ENCODE measurements at places on chromosomes 3 and 15.
A peak's percentile ranks its signal among the peaks of the same experiment; 100 is the strongest.

GRCh38 chr15:66211670-66212562 lies 41.6 kb downstream of the MEGF11 start:
- no peak for DNase-seq

GRCh38 chr3:100020876-100021644 lies 93.2 kb downstream of the FILIP1L start:
- no peak for DNase-seq

DNA sequence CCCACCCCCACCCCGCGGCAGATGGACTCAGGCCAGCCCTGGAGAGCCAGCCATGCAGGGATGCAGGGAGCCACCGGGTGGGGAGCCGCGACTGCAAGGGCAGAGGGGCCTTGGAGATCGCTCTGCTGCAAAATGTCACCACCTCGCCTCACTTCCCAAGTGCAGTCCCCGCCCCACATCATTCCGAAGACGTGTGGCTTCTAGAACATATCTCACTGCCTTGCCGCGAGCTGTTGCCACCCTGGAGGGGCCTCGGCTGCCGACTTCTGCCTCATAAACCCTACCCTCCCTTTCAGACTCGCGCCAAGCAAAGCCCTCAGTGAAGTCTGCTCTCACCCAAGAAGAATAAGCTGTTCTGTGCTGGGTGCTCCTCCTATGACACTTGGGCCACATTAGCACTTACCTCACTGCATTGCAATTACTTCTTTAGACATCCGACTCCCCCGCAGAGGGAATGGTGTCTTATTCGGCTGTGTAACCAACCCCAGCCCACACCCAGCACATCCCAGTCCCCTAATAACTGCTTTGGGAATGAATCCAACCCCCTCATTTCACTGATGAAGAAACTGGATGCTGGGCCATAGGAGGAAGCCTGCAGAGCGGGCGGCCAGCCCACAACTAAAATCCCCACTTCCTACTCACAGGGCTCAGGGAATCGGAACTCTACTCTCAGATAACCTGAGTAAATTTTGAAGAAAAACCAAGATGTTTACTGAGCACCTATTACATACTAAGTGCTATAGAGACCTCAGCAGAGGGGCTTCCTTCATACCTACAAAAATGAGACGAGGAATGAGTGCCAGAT lies 8.6 kb downstream of the TLE3 start:
- no peak for DNase-seq

DNA sequence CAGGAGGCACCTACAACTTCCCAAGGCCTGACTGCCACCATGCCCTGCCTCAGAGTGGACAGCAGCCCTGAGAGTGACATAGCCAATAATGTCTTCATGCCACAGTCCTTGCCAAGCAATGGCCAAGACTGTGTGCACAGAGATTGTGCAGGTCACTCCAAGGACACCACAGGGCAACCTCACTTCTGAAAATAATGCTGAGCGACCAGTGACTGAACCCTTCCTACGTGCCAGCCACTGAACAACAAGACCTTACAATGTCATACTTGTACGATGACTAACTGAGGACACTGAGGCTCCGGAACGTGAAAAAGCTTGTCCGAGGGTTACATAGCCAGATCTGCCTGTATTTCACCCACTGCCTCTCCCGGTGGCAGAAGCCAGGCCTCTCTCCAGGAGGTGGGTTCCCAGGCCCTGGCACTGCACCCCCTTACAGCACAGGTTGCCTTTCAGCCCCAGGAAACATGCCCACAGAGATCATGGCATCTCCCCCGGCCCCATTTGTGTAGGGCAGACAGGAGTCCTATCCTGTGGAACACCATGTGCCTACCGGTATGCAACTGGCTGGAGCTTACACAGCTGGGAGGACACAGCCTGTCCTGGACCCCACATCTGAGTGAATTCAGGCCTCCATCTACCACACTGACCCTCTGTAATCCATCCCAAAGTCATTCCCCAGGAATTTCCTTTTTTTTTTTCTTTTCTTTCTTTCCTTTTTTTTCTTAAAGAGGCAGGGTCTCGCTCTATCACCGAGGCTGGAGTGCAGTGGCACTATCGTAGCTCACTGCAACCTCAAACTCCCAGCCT lies 72.3 kb downstream of the SLC12A8 start:
- no peak for DNase-seq

- DNase-seq: no peak
Measured at GRCh38 chr3:50245251-50245745, 9.3 kb downstream of the GNAI2 start.

DNA sequence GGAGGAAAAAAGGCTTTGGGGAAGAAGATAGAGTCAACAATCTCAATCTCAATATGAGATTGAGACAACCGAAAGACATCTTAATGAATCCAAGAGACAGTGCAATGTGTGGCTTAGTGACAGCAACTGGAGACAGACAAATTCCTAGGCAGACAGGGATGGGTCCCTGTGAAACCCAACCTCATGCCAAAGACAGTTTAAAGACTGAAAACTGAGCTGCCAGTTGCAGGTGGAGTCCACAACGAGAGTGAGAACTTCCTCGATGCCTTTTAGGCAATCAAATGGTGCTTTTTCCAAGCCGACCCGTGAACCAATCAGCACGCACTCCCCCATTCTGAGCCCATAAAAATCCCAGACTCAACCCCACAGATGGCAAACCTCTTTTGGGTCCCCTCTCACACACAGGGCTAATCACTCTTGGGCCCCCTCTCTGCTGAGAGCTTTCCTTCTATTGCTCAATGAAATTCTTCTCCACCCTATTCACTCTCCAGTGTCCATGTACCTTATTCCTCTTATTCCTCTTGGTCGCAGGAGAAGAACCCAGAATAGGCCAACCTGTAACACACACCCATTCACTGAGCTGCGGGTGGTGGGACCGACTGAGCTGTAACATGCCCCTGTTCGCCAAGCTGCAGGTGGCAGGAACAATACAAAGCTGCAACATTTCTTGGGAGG lies 34.8 kb downstream of the ZMAT3 start:
- no peak for DNase-seq

- no peak for DNase-seq
Measured at GRCh38 chr3:52896613-52897012, 735 bp downstream of the STIMATE start.

DNA sequence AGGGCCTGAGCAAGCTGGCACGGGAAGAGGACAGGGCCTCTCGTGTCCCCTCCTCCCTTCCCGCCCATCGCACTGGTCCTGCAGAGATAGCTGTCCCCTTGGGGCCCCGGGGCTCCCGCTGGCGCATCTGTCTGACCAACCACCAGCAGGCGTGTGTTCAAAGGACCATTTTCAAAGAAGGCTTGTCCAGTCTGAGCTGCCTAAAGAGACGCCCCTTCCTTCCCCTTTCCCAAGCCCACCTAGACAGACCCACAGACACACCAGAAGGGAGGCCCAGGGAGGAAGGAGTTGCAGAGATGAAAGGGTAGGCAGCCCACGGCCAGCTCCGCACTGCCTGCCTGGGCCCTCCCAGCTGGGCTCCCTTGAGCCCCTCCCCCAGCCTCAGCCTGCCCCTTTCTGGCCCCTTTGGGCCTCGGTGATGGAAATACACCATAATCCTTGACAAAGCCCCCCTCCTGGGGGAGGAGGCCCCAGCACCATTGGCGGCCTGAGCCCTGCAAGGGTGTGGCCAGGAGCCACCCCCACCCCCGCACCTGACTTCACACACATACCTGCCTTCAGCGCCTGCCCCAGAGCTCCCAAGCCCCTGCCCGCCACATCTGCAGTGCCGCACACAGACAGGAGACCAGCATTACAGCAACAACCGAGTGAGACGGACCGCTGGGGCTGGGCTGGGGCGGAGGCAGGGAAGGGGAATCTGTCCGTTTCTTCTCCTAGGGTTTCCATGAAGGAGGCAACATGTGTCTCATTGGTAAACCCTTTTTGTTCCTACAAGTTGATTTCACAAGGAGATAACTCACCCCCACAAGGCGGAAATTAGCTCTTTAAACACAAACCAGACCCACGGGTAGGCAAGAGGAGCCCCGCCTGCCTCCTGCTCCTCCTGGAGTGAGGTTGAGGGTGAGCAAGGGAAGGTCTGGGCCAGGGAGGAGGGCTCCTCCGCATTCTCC lies at the start of gene STRA6:
Gene STRA6, minus strand, starts transcription at position 336 of the 950 bp plus-strand sequence. CDS start 520 bp downstream, outside the sequence.
- DNase-seq: no peak

- DNase-seq: no peak
Measured at GRCh38 chr3:177752831-177753230, 555.5 kb upstream of the TBL1XR1 start.

DNA sequence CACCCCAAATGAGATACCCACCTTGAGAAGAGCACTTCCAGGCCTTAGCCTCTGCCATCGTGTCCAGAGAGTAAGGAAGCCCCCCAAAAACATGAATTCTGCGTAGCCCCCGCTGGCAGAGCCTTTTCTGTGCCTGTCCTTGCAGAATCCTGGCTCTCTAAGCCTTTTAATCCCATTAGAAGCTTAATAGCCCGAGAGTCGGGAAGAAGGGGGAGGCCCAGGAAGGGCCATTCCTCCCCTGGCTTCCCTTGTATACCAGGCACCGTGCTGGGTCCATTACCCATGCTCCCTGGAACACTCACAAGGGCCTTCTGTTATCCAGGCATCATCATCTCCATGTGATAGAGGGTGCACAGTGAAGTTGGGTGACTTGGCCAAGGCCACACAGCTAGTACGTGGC lies 7.1 kb downstream of the SPTBN5 start:
- no peak for DNase-seq

- DNase-seq: peak; percentile 63
Measured at GRCh38 chr3:15330031-15330596, 2.3 kb downstream of the SH3BP5 start.

- DNase-seq: no peak
Measured at GRCh38 chr3:73868688-73869315, 244.1 kb upstream of the PDZRN3 start.

DNA sequence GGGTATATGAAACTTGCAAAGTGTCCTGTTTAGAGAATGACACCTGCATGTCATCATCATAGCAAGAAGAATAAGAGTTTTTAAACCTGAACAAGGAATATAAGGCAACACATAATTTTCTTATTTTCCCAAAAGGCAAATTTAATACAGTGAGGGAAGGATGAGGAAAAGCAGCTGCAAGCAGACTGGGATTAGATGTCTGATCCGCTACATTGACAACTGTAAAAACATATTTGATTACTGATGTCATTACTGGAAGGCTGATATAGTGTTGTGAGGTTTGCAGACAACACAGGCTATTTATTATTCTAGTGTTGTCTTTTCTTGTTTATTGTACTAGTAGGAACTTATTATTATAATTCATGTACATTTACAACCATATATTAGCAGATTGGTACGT lies 528.7 kb downstream of the ZIC1 start:
- DNase-seq: no peak

DNA sequence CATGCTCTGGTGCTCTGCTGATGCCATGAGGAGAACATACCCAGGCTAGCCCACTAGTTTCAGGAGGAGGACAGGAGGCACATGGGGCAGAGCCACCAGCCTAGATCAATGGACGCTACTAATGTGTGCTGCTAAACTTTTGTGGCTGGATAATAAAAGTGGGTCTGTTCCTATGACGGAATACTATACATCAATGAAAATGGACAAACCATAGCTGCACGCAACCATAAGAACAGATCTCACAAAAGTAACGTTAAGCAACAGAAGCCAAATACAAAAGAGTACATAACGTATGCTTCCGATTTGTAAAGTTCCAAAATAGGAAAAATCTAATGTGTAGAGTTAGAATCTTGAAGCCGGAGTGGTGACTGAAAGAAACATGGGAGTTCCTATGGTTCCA lies 11.5 kb downstream of the B4GALT4 start:
- DNase-seq: no peak

DNA sequence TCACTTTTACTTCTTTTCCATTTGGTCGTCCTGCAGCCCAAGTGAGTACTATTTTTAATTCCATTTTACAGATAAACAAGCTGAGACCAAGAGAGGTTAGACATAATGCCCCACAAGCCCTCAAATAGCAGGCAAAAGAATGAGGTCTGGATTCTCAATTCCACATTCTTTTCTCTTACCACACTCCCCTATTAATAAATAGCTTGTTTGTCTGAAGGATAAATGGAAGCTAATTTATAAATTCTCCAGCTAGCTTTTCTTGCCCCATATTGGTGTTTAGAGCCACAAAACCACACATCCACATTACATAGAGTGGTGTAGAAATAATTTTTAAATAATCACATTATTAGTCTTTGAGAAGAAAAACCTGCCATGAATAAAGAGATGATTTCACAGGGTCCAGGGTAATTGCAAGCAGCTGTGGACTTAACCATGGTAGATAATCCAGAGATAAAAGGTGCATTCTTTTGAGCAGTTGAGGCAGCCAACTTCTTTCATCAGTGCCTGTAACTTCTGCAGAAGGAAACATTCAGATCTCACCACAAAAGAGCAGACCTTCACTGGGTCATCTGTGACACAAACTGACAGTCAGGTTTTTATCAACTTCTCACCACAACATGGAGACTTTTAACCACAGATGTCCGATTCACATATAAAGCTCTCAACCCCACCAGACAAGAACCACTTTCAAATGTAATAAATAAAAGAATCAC lies 313.4 kb upstream of the STT3B start:
- no peak for DNase-seq

- no peak for DNase-seq
Measured at GRCh38 chr3:66994588-66994987, 3.5 kb upstream of the KBTBD8 start.

DNA sequence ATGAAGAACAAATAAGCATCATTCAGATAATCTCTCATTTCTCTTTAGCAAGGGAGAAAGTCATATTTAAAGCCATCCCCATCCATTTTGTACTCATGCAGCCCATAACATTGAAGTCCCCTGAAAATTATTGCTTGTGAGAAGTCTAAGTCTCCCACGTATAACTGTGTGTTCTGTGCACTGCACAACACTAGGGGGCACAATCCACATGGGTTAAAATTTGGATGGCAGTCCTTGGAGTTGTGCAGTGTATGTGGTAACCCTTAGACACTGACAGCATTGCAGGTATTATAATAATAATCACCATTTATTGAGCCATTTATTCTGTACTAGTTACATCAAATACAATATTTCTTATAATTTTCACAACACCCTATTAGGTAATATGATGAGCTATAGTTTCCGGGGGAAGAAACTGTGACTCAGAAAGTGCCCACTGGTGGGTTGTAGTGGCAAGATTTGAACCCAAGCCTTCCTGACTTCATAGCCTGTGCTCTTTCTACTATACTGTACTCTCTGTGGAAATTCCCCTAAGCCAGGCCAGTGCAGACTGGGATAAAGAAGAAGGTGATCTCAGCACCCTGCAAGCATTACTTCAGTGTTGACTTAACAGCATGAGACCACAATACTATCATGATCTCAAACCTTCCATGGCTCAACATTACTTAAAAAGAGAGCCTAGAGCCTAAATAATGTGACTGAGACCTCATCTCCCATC lies 15.7 kb downstream of the KCNAB1 start:
- DNase-seq: no peak

DNA sequence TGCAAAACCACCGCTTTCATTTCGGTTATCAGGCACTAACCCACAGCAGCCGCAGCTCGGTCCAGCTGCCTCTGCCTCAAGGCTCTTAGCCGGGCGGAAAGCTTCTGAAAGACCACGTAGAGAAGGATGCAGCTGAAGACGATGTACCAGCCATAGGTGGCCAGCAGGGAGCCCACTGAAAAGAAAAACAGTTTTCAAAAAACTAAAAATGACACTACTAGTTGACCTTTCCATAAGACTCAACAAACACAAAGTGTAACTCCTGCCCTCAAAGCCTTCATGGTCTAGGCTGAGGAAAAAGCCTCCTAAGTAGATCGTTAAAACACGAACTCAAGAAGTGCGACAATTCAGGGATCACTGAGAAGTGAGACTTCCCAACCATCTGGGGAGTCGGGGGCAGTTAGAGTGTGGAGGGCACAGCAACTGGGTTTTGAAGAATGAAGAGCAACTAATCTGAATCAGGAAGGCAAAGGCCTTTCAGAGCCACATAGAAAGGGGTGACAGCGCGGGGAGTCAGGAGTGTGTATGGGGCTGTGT lies 716 bp downstream of the SELENOS start:
- DNase-seq: no peak
